ENCODE measurements at places on chromosomes 5 and 9. TPM values are rescaled to one million over a fixed set of nuclear protein-coding genes. Genes with fewer than 3 reads are reported as not detected.

The LCN10 gene
- total RNA-seq: 0.33 TPM

The SPATA31A3 gene
- total RNA-seq: not detected

The SLC4A9 gene
- 0.07 TPM for total RNA-seq

The NRG2 gene
- total RNA-seq: 0.98 TPM

The DOK3 gene
- total RNA-seq: 6.7 TPM

The LRRC19 gene
- total RNA-seq: not detected

The MACROH2A1 gene
- 148 TPM for total RNA-seq

The FBP1 gene
- not detected for total RNA-seq

The DPYSL3 gene
- 146 TPM for total RNA-seq

The SHISAL2B gene
- total RNA-seq: not detected

Data from smooth muscle cell of the pulmonary artery (primary cell).